Mucosa of descending colon (tissue), 3 donors: ENCODE measurements at places on chromosomes 2 and 18. TPM values are rescaled to one million over a fixed set of nuclear protein-coding genes. Genes with fewer than 3 reads are reported as not detected.

Gene L3MBTL4
- 13.9 TPM for total RNA-seq

Gene SATB2
- total RNA-seq, result 183 TPM

DNA sequence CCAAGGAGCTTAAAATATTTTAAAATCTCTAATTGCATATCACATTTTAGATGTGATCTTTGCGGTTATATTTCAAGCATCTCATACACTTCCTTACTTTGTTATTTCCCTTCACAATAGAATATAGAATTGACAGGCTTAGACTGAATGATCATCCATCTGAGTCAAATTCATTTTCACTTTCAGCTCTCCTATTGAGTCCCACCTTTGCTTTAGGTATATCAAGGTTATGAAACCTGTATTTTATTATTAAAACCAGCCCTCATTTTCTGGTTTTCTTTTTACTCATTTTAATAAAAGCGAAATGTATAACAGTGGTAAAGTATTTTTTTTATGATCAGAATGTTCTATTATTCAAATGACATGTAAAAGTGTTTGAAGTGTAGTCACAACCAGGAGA lies 162.9 kb upstream of the KYNU start:
- DNase-seq, result no peak

Gene MPV17
- total RNA-seq, result 49.0 TPM

Gene SERPINB12
- not detected for total RNA-seq

Gene CD8B
- total RNA-seq, result 3.8 TPM

Gene PAIP2B
- total RNA-seq, result 5.6 TPM

GRCh38 chr2:157032017-157032416 lies 225.5 kb upstream of the GALNT5 start:
- no peak for DNase-seq

DNA sequence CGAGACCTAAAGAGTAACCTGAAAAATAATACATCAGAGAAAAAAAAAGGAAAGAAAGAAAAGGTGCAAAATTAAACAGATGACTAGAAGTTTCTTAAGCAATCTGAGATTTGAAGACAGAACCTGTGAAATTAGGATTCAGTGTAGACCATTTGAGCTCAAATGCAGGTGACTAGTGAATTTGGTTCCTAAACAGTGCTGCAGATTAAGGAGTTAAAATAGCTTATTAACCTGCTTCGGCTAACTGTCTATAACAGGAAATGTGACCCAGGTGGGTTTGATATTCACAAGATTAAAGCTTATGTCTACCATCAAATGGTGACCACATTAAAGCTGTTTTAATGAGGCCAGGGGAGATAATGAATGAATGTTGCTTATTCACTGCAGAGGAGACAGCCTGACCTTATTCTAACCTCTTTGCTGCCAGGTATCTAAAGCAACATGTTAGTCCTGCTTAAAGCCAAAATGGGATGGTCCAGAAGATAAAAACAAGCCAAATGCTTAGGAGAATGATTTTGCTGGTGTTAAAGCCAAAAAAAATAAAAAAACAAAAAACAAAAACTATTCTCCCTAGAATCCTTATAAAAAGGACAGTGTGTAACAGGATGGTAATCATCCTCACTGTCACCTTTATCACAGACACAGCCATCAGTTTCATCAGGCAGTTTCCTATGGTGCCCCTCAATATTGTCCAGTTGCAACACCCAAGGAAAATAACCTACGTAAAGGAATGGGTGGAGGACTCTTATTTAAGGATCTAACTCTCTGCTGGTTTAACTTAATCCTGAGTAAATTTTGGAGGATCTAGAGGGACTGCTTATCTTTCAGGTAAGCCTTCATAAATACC lies 769.0 kb upstream of the ZEB2 start:
- no peak for DNase-seq

- DNase-seq, result no peak
Measured at GRCh38 chr2:160513120-160513519, 19.5 kb upstream of the RBMS1 start.

Gene PPM1G
- 64.1 TPM for total RNA-seq

DNA sequence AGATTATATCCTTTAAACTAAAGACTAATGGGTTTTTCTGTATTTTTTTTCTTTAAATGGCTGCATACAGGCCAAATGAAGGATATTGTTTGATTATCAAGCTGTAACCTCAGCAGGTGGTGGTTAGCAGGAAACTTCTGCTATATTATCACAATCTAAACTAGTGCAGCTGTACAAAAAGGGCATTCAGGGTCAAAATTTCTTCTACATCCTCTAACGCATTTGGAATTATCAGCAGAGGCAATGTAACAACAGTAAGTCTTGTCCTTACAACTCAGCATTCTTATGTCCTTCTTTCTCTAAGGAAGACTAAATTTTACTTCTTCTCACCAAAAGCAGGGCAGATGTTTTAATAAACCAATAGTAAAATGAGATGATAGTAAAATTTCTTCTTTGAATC lies 135.8 kb upstream of the FN1 start:
- no peak for DNase-seq

DNA sequence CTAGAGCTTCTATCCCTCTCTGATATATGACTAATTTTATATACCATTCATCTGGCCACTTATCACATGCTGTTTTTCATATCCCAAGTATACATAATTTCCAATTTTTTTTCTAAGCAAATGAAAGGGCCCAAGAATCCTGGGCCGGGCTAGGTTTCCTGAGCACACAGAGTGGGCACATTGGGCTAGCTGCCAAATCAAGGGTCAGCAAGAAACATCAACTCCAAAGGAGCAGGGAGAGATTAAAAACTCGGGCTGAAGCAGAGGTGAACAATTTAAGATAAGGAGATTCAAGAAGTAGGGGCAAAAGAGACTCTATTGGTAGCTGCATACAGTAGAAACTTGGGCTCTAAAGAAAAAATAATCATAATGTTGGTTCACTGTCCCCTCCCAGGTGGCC lies 39.0 kb downstream of the OLA1 start:
- no peak for DNase-seq

DNA sequence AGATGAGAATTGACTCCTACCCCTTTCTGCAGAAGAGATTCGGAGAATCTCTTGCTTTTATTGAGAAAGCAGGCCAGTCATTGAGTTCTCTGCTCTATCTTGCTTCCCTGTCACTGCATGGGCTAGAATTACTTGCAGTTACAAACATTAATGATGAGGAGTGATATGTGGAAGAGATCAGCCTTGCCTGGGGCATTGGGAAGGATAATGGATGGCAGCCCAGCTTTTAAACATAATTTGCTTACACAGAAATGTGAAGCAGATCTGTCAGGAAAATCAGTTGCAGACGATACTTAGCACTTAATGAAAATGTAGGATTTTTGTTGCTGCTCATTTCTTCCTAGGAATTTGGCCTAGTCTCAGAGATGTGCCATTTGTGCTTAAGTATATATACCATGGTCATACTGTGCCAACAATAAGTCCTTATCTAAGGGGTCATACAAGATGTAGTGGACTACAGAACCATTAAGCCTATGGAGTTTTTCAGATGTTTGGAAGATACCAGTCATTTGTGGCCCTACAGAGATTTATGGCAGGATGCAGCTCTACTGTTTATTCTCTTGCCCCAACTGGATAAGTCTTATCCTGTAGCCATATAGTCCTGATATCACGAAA lies 92.7 kb downstream of the XRCC5 start:
- DNase-seq, result no peak

Gene LYPD1
- total RNA-seq, result 3.2 TPM

- DNase-seq, result peak; percentile 14
Measured at GRCh38 chr2:18690342-18690741, 101.0 kb upstream of the NT5C1B start.

DNA sequence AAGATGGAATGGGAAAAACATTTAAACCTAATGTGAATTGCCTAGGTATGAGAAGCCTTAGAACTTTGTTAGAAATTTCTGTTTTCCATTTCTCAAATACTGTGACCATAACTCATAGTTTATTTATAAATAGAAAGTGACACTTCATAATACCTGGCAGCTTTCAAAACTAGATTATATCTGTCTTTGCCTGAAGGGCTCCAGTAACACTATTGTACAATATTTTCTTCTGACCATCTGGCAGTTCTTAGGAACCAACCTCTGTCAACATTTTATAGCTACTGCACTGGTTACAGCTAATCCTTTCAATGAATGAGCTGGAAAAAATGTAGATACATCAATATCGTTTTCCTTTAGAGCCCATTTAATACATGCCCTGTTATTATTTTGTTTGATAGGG lies 237.4 kb downstream of the CAMKMT start:
- DNase-seq, result no peak

DNA sequence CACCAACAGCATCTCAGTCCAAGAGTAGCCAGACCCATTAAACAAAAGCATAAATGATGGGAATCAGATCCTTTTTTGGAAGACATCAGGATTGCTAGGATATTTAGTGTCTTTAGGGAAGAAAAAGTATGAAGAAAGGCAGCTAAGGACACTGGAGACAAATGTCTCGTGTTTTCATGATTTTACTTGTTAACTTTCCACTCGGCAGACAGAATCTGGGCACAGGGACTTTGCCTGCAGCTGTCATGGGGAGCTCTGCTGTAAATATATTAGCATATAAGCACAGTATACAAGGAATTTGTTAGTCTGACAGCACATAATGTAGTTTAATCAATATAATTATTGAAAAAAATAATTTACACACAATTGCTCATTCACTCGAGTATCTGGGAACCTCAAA lies 718.3 kb downstream of the NRXN1 start:
- no peak for DNase-seq

Gene ATF2
- total RNA-seq, result 50.3 TPM

DNA sequence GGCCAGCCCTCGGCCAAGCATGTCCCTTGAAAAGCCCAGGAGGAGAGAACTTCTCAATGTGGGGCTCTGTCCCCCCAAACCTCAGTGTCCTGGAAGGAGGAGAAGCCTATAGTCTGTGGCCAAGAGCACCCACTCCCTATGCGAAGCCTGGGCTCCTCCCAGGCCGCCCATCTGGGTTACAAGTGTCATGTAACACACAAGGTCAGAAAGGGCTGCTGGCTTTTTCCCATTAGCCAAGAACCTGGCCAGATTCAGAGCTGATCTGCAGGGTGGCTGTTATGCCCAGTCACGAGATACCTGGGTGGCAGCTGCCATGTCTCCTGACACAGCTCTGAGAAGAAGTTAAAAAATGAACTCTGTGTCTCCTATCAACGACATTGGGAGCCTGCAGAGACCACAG lies 170.7 kb downstream of the TNS1 start:
- DNase-seq, result no peak
